ENCODE measurements at places on chromosomes 12 and 14.
A peak's percentile ranks its signal among the peaks of the same experiment; 100 is the strongest.

GRCh38 chr12:126507231-126507630 is 1442.0 kb downstream of the AACS start:
- H3K27ac ChIP-seq, result no peak overlapping the region
- no peak for DNase-seq
- H3K27me3 ChIP-seq, result no peaks in the 10 kb centered on the region
- H3K4me1 ChIP-seq, result no peaks in the 10 kb centered on the region

- DNase-seq, result no peak
- no peaks in the 10 kb centered on the region for H3K4me1 ChIP-seq
- H3K27ac ChIP-seq, result no peak overlapping the region
- H3K27me3 ChIP-seq, result no peaks in the 10 kb centered on the region
- H3K4me3 ChIP-seq, result no peak overlapping the region
Observed at GRCh38 chr12:97411341-97411740, 51.3 kb upstream of the RMST start.

DNA sequence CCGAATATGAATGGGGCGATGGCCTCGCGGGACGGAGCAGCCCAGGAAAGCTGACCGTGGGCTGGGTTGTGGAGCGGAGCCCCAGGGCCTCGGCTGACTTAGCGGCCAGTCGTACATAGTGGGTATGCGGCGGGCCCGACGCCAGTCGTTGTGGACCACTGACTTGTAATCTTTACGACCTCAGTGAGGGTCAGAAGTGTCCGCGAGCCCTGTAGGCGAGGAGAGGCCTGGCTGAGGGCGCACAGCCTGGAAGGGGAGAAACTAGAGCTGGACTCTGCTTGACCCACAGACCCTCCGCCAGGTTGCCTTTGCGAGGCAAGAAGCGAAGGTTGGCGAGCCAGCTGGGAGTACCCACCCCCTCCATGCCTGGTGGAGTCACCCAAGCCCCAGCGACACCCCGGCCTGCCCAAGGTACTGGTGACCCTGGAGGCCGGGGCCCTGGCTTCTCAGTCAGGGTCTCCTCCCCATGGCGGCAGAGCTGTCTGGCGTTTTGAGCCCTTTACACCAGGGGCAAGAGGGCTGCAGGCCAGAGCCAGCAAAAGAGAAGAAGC is 15.6 kb upstream of the DYNC1H1 start:
- H3K36me3 ChIP-seq, result no peaks in the 10 kb centered on the region
- H3K4me3 ChIP-seq, result peak overlapping the region; percentile 96
- peak overlapping the region; percentile 99 for H3K27ac ChIP-seq

- H3K4me1 ChIP-seq, result no peaks in the 10 kb centered on the region
- no peak overlapping the region for H3K4me3 ChIP-seq
- no peak overlapping the region for H3K27ac ChIP-seq
- DNase-seq, result no peak
- H3K27me3 ChIP-seq, result no peaks in the 10 kb centered on the region
Observed at GRCh38 chr12:99916555-99916954, 68.2 kb downstream of the ANKS1B start.

DNA sequence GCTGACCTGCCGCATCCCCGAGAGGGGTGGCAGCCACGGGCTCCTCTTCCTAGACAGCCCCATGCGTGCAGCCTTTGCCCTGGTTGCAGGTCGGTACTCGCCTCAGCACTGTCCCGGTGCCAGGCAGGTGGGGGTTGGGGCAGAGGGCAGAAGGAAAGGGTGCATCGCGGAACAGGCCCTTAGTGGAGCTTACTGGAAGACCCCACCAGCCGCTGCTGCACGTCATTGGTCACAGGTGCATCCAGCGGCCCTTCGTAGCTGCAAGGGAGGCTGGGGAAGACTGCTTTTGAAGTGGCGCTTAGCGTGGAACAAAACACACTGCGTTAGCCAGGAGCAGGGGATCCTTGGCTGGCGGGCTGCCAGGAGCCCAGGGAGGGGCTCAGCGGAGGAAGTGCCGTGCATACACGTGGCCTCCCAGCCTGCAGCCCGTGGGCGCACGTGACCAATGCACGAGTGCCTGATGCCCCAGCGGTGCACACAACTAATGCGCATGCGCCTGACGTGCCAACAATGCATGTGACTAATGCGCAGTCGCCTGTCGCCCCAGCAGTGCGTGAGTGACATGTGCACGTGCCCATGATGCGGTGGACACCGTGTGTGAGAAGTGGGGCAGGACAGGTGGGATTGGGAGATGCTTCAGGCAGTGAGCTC is 5.0 kb upstream of the EP400 start:
- DNase-seq, result no peak
- no peak overlapping the region for H3K4me3 ChIP-seq
- H3K27ac ChIP-seq, result no peak overlapping the region
- peaks cover 38% of the 10 kb centered on the region for H3K36me3 ChIP-seq
- H3K27me3 ChIP-seq, result no peaks in the 10 kb centered on the region

- no peak overlapping the region for H3K27ac ChIP-seq
- no peaks in the 10 kb centered on the region for H3K4me1 ChIP-seq
- DNase-seq, result no peak
- H3K27me3 ChIP-seq, result no peaks in the 10 kb centered on the region
- no peaks in the 10 kb centered on the region for H3K36me3 ChIP-seq
Observed at GRCh38 chr14:33493266-33493665, 457.6 kb downstream of the EGLN3 start.

- H3K4me1 ChIP-seq, result no peaks in the 10 kb centered on the region
- DNase-seq, result no peak
- no peaks in the 10 kb centered on the region for H3K36me3 ChIP-seq
- no peaks in the 10 kb centered on the region for H3K27me3 ChIP-seq
- no peak overlapping the region for H3K4me3 ChIP-seq
Observed at GRCh38 chr14:51119411-51120051, 24.6 kb upstream of the TRIM9 start.

DNA sequence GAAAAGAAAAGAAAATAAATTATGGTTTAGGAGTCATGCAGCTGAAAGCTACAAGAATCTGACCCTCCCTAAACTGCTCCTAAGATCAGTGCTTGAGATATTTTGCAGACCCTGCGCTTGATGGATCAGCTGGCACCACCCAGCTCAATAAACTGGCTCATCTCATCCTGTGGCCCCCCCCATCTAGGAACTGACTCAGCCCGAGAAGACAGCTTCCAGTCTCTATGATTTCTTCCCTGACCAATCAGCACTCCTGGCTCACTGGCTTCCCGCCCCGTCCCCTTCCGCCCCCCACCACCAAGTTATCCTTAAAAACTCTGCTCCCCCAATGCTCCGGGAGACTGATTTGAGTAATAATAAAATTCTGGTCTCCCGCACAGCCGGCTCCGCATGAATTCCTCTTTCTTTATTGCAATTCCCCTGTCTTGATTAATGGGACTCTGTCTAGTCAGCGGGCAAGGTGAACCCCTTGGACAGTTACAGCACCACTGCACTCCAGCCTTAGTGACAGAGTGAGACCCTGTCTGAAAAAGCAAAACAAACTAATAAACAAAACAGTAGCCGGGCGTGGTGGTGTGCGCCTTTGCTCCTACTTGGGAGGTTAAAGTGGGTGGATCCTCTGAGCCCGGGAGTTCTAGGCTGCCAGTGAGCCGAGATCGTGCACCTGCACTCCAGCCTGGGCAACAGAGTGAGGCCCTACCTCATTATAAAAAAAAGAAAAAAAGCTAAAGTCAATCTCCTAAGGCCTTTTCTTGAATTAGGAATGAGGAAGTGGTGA is 24.5 kb upstream of the SPTLC2 start:
- peaks cover 8% of the 10 kb centered on the region for H3K4me1 ChIP-seq
- no peak for DNase-seq
- H3K27me3 ChIP-seq, result no peaks in the 10 kb centered on the region
- peak overlapping the region; percentile 70 for H3K27ac ChIP-seq
- peak overlapping the region; percentile 84 for H3K4me3 ChIP-seq
- H3K36me3 ChIP-seq, result no peaks in the 10 kb centered on the region

DNA sequence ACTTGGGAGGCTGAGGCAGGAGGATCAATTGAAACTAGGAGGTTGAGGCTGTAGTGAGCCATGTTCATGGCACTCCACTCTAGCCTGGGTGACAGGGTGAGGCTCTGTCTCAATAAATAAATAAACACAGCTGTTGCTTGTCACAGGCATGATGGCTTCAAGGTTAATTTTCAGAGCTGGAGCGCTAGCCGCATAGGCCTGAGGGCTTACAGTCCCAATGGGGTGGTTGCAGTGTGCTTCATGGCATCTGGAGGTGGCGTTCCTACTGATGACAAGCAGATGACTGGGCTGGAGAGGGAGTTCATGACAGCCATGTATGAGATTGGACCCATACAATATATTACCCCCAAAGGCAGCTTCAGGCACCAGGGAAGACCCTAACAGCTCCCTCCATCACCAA is 1.6 kb upstream of the FMNL3 start:
- H3K27me3 ChIP-seq, result no peaks in the 10 kb centered on the region
- H3K4me1 ChIP-seq, result peaks cover 20% of the 10 kb centered on the region
- no peak overlapping the region for H3K27ac ChIP-seq

DNA sequence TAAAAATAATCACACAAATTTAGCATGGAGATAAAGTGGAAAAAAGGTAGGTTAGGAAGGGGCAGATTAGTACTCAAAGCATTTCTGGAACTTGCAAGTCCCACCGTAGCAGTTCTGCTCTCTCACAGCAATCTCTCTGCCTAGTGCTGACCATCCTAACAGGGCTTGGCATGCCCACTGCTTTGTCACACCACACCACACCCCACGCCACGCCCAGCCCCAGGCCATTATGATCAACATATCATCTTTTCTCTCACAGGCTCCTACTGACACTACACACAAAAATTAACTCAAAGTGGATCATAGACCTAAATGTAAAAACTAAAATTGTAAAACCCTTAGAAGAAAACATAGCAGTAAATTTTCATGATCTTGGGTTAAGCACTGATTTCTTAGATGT is 273.7 kb downstream of the DAD1 start:
- H3K4me1 ChIP-seq, result no peaks in the 10 kb centered on the region
- H3K27ac ChIP-seq, result no peak overlapping the region
- H3K4me3 ChIP-seq, result no peak overlapping the region
- no peaks in the 10 kb centered on the region for H3K36me3 ChIP-seq
- no peaks in the 10 kb centered on the region for H3K27me3 ChIP-seq

GRCh38 chr12:109818905-109819500 is 14.2 kb downstream of the TRPV4 start:
- H3K27me3 ChIP-seq, result no peaks in the 10 kb centered on the region
- DNase-seq, result no peak
- no peaks in the 10 kb centered on the region for H3K36me3 ChIP-seq
- no peak overlapping the region for H3K27ac ChIP-seq
- no peak overlapping the region for H3K4me3 ChIP-seq

DNA sequence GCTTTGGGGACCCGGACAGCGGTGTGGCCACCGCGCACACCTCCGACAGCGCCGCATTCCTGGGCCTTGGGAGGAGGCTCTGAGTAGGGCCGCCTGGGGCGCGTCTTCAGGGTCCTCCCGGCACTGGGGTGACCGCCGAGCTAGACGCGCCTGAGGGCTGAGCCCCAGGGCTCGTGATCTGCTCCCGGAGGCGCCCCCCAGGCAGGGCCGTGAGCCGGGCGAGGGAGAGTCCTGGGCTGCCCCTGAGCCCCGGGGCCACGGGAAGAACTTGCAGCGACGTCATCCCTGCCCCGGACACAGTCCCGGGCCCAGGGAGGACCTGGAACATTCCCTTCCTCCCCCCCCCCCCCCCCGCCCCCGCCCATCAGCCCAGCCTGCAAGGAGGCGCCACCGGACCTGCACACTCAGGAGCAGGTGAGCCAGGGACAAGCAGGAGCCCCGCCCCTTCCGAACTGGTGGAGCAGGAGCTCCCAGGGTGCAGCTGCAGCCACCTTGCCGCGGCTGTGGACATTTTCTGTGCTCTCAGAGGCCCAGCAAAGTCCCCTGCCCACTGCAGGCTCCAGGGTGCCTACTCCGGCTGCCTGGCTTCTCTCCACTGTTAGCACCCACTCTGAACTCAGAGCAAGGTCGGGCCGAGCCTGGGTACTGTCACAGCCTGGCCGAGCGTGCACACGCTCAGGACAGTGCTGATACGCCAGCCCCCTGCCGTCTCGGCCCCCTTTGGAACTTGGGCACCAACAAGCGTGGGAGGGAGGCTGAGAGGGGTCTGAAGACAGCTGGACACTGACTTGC is 50.7 kb downstream of the A2M start:
- peak overlapping the region; percentile 53 for H3K4me3 ChIP-seq
- peaks cover under 1% of the 10 kb centered on the region for H3K36me3 ChIP-seq
- peak overlapping the region; percentile 55 for H3K27ac ChIP-seq
- H3K27me3 ChIP-seq, result no peaks in the 10 kb centered on the region
- peaks cover 6% of the 10 kb centered on the region for H3K4me1 ChIP-seq

DNA sequence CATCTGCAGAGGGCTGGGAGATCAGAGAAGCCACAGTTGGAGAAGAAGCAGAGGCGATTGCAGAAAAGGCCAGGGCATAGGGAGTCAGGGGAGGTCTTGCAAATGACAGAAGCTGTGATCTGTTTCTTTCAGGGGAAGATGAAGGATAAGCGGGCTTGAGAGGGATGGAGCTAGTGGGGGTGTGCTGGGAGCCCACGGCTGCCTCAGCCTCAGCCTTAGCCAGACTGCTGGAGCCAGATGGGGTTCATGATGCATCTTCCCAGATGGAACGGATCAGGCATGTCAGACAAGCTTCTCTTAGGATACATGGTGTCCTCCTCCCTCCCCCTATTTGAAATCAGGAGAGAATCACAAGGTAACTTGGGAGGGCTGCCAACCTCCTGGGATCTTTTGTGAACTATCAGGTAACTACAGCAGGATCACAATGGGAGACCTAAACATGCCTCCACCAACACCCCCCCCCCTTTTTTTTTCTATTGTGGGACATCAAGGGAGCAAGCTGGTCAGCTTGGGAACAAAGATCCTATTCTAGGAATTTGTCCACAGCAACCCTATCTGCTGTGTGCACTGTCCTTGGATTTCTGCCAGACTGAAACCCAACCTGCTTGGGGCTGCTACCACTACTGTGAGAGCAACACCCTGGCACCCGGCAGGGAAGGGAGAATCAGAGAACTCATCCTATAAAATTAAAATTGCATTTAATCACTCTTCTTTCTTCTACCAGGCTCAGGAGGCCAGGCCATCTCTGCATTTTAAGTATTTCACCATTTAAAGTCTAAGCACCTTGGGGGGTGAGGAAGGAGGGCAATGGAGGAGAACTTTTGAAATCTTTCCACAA is 10.7 kb upstream of the ATP2A2 start:
- DNase-seq, result no peak
- H3K4me3 ChIP-seq, result no peak overlapping the region
- H3K27me3 ChIP-seq, result no peaks in the 10 kb centered on the region
- H3K27ac ChIP-seq, result no peak overlapping the region
- no peaks in the 10 kb centered on the region for H3K4me1 ChIP-seq
- no peaks in the 10 kb centered on the region for H3K36me3 ChIP-seq

Data from naive thymus-derived CD4-positive, alpha-beta T cell (primary cell).